Metanephros (tissue), 2 donors: ENCODE measurements at places on chromosomes 1 and 21. TPM values are rescaled to one million over a fixed set of nuclear protein-coding genes. Genes with fewer than 3 reads are reported as not detected.

The CR1 gene
- total RNA-seq: 14.7 TPM

The SPATA45 gene
- total RNA-seq: 0.47 TPM

The CCDC190 gene
- total RNA-seq: 1.1 TPM

The FAM167B gene
- total RNA-seq: 13.7 TPM

The RPE65 gene
- total RNA-seq: not detected

The OR10X1 gene
- not detected for total RNA-seq

The GJA9 gene
- total RNA-seq: not detected

The ST6GALNAC3 gene
- total RNA-seq: 49.0 TPM

The DIO1 gene
- total RNA-seq: 8.6 TPM

The MAST2 gene
- 50.3 TPM for total RNA-seq

The SYT6 gene
- total RNA-seq: 1.2 TPM

The PRKAA2 gene
- 30.1 TPM for total RNA-seq

The GCSAML gene
- total RNA-seq: 0.41 TPM

The CRP gene
- total RNA-seq: not detected

The CCDC181 gene
- total RNA-seq: 1.5 TPM

The ADGRB2 gene
- 18.9 TPM for total RNA-seq

The ITLN2 gene
- total RNA-seq: not detected

The C1orf167 gene
- total RNA-seq: 1.1 TPM

The SERPINC1 gene
- total RNA-seq: not detected
